H1 (cell line): ENCODE measurements at places on chromosomes 2 and 18.

GRCh38 chr2:163341426-163341825 lies 394.4 kb downstream of the FIGN start:
- no peak for DNase-seq

- DNase-seq, result no peak
These were observed 34.1 kb downstream of the TRABD2A start for GRCh38 chr2:84846741-84847142.

DNA sequence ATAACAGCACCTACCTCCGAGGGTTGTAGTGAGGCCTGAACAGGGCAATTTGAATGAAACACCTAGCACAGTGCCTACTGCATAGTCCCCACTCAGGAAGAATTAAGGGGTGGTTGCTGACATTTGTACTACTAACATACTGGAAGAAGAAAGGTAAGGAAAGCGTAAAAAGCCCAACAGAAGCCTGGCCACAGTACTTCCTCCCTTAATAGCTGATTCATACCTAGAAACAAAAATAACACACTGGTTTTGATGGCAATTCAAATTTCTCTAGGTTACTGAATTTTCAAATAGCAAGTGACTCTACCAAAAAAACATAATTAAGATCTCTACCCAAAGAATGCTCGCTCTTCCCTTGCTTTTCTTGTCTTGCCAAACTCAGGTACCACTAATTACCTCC lies 16.2 kb downstream of the SUCLG1 start:
- no peak for DNase-seq

- DNase-seq, result no peak
These were observed 9.5 kb upstream of the RNF103 start for GRCh38 chr2:86633155-86633651.

DNA sequence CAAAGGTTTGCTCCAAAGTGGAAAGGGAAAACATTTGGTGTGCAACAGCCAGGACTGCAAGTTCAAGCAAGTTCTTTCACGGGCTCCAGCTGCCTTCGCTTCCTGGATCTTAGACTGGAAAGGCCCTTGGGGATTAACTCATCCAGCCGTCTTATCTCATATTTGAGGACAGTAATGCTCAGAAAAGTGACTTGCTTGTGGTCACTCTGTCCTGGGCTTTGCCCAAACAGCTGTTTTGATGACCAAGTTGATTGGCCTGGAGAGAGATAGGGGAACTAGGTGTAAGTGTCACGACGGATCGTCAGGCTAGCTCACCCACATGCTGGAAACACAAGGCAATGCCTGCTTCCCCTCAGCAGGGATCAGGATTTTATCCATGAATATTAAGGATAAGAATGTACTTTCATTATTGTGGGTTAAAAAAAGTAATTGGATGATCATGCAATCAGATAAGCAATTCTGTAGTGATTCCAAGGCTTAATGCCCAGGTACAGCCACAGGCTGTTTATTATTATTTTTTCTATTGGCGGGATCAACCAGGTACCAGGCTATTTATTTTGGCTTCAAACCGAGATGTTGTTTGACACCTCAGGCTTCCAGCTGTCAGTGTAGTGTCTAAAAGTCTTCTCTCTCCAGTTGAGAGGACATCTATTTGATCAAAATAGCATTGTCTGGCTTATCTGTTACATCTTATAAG lies 162.5 kb upstream of the EPAS1 start:
- no peak for DNase-seq
